ENCODE measurements at places on chromosomes 4 and X. TPM values are rescaled to one million over a fixed set of nuclear protein-coding genes. Genes with fewer than 3 reads are reported as not detected.

DNA sequence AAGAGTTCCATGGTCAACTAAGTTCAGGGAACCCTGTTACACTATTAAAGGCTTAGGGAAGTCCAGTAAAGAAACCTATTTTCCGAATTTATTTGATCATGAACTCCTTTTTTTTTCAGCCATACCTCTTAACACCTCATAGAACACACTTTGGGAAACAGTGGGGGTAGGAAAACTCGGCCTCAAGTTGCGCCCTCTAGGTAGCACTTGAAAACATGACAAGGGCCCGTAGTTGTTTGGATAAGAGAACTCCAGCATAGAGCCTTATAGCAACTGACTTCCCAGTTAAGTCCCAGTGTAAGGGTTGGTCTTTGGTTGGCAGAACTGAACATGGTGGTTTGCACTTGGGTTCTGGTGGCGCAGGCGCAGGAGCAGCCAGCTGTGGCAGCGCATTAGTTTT is 14.4 kb downstream of the OGT start:
- DNase-seq, result no peak

DNA sequence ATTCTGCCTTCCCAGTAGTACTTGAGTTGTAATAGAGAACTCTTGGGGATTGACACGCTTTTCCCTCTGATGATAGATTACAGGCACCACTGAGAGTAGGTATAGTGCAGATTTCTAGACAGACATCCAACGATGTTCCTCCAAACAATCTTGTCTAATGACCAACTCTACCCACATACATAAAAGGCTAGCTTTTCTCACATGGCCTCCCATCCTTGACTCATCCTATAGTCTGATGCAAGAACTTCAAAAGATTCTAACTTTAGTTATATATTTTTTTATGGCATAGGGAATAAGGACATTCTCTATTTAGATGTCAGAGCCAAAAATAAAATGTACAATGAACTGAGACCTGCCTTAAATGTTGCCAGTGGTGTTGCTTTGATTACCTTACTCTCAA is 60.9 kb downstream of the GLRA2 start:
- DNase-seq, result no peak

GRCh38 chrX:48752498-48752897 is 9.0 kb upstream of the GLOD5 start:
- DNase-seq, result no peak

KIT gene
- not detected for total RNA-seq

Measured in NCI-H460 (cell line).